ENCODE measurements at places on chromosomes 7 and 10.

DNA sequence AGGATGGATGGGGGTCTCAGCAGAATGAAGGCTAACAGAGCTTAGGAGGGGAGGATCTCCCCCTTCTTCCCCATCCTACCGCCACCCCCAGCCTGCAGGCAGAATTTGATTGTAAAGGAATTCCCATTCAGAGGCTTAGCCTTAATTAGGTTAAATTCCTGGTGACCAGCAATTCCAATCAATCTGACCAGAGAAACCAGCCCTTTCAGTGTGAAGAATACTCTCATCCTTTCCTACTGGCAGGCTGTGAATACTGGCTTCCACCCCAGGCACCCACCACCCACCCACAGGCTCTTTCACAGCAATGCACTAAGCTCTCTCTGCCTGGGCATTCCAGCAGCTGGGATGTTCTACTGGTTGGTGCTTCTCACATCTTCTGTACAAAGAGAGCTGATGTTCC, 137.9 kb upstream of the LYZL1 start:
- no peak for DNase-seq

- no peak for DNase-seq
These were observed 65.4 kb upstream of the TNS3 start for GRCh38 chr7:47647181-47647917.

DNA sequence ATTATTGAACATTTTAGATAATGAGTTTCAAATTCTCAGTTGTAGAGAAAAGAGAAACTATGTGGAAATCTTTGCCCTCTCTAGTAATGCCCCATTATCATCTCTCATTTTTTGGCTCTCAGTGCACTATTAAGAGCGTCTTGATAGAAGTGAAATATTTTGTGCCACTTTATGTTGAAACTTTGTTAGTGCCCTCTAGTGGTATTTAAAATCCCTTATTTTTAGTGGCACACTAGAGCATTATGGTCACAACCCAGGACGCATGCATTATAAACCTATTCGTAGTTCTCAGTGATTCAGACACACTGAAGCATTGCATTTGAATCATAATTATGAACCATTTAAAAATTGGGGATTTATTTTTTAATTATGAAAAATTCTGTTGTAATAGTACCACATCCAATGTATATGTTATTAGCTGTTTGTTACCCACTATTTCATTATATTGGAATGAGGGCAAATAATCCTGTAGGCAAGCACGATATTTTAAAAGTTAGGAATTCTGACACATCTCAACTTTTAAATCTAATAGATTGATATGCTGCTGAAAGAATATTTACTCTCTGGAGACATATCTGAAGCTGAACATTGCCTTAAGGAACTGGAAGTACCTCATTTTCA, 21.9 kb downstream of the PDCD4 start:
- no peak for DNase-seq

- DNase-seq, result no peak
These were observed 114.5 kb downstream of the NKX6-2 start for GRCh38 chr10:132671228-132672154.

DNA sequence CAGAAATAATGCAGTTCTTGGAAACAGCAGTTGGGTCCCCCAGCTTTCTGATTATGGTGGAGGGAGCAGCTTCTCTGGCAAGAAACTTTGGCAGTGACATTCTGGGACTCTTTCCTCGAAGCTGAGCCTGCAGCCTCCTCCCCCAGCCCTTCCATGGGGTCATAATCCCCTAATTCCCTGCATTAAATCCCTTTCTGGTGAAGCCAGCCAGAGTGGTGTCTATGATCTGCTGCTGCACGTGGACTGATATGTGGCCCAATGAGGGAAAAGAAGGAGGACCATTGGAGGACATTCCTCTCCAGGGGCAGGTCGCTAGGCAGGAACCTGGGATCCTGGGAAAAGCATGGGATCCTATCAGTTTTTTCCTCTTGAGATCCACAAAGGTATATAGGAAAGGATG, 470.5 kb downstream of the RPS24 start:
- DNase-seq, result no peak

DNA sequence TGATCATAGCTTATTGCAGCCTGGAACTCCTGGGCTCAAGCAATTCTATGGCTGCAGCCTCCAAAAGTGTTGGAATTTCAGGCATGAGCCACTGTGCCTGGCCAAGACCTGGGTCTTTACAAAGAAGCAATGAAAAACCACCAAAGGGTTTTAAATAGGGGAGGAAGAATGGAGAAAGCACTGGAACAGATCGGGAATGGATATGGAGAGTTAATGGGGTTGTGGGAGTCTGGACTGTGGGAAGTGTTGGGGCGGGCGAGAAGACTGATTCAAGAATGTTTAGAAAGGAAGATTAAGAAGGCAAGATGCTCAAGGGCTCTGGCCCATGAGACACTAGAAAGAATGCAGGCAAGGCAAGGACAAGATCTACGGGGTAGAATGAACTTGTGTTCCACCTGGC, 98.5 kb downstream of the CARD11 start:
- DNase-seq, result no peak

GRCh38 chr7:17466216-17466615, 167.8 kb downstream of the AHR start:
- DNase-seq, result no peak

DNA sequence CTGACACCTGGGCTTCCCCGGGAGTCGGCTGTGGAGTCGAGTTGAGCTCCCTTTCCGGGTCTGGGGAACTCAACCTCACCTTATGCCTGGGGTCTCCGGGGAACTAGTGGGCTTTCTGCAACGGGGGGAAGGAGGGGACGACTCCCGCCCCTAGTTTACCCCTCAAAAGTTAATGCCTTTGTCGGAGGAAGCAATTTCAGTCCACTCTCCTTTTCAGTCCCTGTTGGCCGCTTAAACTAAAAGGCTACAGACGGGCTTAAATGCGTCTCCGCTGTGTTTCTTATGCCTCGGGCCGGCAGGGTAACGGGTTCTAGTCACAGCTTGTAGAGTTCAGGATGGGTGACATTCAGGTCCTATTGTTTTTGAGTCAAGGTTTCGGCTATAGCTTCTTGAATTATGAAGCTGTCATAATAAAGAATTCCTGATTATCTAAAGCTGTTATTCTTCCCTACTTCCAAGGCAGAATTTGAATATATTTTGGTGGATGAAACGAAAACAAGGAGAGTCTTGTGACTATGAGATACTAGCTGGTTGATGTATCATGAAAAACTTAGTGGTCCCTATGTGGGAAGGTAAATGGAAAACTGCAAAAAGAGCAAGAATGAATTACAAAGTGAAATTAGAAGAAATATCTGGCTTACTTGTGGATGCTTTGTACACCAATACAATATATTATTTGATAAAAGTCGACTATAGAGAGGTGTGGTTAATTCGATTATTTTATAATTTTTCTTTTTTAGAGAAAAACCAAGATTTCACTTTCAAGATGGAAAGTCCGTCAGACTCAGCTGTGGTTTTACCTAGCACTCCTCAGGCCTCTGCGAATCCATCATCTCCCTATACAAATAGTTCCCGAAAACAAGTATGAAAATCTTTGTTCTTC, 495 bp downstream of the SFR1 start:
- DNase-seq, result no peak

- no peak for DNase-seq
These were observed 96.1 kb downstream of the TNS3 start for GRCh38 chr7:47485640-47486435.

GRCh38 chr7:71348821-71349681, 217.1 kb downstream of the GALNT17 start:
- DNase-seq, result no peak

- no peak for DNase-seq
These were observed 657.3 kb downstream of the TYW1 start for GRCh38 chr7:67653856-67654454.

GRCh38 chr7:150738092-150738491, 874 bp downstream of the GIMAP5 start:
- no peak for DNase-seq

DNA sequence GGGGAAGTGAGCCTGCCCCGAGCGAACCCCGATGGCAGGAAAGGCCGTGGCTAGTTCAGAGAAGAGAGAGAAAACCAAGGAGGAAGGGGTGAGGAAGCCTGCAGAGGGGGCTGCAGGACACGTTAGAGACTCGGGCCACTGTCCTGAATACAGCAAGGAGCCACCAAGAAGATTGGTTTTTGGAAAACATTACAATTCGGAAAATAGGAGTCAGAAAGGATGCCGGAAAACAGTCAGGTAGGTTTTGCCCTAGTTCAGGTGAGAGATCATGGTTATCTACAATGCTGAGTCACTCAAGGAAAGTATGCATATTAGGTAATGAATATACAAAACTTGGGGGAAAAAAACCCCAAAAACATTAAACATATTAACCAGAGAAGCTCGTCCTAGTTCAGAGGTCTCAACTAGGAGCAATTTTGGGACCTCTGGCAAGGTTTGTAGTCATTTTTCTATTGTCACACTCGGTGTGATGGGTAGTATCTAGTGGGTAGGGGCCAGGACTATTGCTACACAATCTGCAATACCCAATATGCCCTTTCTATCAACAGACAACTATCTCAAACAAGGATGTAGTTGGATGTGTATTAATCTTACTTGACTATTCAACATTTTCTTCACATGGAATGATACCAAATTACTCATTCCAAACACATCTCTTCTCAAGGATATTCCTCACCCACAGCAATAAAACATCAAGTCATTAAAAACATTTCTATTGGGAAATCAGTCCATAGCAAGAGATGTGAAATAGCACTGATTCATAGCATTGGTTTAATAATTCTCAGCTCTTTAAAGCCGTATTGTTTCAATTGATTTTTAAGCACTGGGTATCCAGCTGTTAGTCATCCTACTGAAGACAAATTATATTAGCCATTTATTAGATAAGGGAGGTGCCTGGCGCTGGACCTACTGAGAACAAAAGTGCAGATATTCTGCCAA, 74.4 kb upstream of the RSU1 start:
- DNase-seq, result peak; percentile 97

DNA sequence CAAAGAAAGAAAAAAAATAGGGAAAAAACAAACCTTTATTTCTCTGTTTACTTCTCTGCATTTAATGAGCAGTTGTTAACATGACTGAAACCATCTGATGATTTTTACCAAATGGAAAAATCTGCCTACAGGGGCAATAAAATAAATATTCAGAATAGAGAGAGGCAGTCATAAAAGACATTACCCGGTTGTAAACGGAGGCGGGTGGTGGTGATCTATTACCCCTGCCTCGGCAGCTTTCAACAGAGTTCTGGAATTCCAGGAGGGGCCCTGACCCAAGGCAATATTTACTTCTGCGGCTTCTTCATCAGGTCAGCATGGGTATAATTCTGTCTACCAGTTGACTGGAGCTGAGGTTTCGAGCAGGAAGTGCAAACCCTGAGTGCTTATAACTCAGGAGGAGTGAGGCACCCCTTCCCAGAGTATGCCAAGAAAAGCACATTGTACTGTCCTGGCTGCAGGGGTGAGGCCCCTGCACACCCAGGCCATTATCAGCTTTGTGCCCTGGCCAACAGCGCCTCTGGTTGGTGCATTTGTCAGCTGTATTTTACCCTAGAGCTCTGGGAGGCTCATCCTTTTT, 8.2 kb upstream of the CXCL12 start:
- no peak for DNase-seq

- no peak for DNase-seq
These were observed 35.0 kb upstream of the DGKB start for GRCh38 chr7:14937581-14937980.

GRCh38 chr10:77618117-77618516, 19.5 kb downstream of the KCNMA1 start:
- no peak for DNase-seq

DNA sequence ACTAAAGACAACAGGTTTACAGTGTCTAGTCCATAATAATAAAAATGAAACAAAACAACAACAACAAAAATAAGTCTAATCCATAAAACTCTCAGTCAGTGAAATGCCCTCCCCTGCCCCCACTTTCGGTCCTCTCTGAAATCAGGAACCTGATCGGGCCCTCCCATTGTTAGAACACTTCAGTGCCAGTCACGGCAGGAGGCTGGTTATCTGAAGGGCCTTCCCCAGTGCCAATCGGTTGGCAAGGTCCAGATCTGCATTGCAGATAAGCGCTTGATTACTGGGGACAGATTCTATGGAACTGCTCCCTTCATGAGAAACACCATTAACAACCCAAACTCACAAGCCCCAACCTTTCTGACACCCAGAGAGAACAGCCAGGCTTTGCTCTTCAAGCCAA, 72.2 kb upstream of the EEPD1 start:
- DNase-seq, result no peak

DNA sequence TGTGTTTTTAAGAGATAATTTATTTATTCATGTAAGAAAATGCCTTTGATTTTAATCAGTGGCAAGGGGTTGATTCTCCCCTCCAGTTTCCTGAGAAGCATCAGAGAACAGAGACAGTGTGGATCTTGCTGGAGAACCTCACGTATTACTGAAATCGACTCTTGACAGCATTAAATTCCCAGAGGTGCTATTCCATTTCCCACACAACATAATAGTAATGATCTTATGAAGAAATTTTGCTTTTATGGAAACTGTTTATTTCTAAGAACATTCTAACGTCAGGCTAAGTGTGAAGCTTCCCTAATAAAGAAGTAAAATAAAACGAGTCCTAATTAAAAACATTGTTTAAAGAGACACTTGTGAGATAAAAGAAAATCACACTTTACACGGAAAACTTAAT, 293.1 kb upstream of the NRP1 start:
- DNase-seq, result no peak

DNA sequence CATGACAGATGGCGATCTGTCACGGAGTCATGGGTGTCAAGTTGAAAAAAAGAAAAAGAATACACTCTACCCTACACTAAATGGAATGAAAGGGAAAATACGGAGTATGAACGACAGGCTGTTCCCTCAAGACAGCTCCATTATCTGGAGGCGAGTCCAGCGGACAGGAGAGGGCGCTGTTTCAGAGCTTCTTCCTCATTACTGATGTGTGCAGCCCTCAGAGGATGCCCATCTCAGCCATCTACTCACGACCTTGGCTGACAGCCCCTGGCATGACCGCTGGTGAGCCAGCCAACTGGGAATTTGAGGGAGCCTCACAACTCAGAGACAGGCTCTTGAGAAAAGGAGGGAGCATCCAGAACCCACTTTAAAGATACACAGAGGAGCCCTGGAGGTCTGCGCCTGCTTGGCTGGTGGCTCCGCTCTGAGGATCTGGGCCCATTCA, 49.6 kb upstream of the SMNDC1 start:
- peak; percentile 42 for DNase-seq

GRCh38 chr7:150823484-150824126, 23.0 kb downstream of the TMEM176A start:
- DNase-seq, result no peak

- no peak for DNase-seq
These were observed 17.7 kb downstream of the LRRC20 start for GRCh38 chr10:70364772-70365091.

DNA sequence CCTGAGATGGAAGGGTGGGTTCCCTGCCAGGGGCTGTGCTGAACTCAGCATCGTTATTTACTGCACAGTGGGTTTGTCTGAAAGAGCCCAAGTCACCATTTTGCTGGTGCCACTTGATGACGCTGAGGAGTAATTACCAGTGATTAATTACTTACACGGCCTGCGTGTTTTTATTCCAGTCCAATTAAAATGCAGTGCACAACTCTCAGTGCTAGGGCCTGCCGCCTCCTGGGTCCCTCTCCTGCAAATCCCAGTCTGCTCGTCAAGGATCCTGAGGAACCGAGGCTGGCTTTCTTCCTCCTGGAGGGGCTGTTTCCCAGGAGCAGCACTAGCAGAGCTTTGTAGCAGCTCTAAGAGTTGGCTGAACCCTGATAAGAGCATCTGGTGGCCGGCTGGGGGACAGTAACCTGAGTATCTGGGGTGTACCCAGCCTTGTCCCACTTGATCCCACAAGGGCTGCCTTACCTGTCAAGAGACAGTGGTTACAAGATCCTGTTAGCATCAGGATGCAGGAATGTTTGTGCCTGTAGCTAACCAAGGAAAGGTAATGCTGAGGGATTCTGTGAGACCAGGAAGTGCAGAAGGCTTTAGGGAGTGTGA, 45.1 kb upstream of the LRRC4 start:
- no peak for DNase-seq

Data from GM04503 (cell line).